ENCODE measurements at places on chromosomes 7 and 10.

DNA sequence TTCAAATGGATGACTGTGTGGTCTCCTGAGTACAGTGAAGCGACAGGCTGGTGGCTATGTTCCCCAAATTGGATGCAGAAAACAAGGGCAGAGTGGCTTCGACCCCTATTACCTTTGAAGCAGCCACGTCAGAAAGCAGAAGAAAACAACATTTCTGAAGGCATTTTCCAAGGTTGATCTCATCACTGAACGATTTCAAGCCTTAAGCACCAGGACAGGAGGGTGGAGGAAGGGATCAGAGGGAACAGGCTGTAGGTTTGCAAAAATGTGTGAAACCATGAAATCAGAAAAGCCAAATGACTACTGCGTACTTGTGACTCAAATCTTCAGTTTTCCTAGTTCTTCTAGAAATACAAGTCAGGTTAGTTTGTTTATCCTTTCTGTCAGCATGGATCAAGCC is 181.0 kb upstream of the TMEM106B start:
- no peak for DNase-seq

DNA sequence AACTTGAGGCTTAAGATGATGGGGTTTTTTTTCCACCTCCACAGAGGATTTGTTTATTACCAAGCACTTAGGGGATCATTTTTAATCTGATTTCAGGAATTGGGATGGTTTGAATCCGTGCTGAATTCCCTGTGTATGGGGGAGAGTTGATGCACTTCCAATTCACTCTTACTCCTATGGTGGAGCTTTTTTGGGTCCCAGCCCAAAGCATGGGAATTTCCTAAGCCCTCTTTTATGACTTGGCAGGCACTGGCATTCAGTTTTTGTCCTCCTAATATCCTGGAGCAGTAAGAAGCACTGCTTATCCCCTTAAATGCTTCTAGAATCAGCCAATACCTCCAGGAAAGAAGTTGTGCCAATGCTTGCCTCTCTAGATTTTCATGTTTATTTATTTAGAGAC is 78.7 kb downstream of the HYCC1 start:
- DNase-seq = no peak

DNA sequence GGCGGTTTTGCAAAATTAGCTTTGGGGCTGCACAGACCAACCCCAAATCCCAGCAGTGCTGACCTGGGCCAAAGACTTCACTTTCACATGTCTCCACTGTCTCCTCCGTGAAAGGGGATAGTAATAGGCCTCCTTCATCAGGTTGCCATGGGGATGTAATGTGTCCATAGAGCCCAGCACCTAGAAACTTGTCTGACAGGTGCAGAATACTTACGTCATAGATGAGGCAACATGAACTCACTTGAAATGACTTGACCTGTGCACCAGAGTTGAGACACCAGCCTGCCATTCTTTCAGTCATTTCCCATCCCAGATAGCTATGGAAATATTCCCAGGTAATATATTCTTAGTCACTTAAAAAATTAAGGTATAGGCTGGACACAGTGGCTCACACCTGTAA is 94.2 kb downstream of the INSYN2A start:
- no peak for DNase-seq

DNA sequence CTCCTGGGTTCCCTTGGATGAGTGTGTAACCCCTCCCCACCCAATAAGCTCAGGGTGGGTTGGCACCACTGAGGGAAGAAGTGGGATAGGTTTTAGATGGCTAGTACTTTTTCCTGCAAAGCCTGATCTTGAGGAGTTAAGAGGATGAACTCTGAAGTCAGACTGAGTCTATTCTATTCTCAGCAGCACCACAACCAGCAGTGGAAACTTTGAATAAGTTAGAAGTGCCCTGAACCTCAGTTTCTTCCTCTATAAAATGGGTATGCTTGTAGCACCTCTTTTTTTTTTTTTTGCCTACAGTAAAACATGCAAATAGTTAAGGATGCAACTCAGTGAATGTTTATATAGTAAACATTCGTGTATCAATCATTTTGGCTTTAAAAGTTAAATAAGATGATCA is 7.1 kb downstream of the NKX2-3 start:
- no peak for DNase-seq

DNA sequence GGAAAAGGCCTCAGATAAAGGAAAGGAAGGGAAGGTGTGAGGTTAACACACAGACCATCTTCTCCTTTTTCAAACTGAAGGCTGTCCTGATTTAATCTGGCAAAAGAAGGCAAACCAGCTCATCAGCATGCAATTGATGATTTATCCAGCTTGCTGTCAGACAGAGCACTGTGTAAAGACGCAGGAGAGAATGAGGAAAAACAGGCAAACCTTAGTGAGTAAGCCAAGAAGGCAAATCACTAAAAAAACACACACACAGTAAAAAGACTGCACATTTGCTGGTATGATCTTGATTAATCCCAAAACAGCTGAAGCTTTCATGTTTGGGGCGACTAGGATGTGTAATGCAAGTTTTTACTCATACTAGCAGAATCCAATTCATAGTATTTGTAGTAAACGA is 65.8 kb upstream of the SKAP2 start:
- no peak for DNase-seq

DNA sequence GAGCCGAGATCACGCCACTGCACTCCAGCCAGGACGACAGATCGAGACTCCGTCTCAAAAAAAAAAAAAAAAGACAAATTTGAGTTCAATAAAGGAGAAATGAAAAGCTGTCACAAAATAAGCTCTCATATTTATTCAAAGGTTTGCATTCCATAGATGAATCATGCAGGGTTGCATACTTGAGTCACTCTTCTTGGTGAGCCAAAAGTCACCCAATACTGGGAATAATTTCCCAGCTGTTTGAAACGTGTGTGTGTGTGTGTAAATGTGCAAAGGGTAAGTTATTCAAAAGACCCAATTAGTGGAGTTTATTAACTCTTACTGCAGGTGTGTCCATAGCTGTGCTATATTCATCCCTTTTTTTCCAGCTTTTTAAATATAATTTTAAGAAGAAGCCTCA is 297.7 kb downstream of the CCDC3 start:
- no peak for DNase-seq

GRCh38 chr10:103733045-103733419 is 122.3 kb downstream of the SH3PXD2A start:
- DNase-seq = no peak

DNA sequence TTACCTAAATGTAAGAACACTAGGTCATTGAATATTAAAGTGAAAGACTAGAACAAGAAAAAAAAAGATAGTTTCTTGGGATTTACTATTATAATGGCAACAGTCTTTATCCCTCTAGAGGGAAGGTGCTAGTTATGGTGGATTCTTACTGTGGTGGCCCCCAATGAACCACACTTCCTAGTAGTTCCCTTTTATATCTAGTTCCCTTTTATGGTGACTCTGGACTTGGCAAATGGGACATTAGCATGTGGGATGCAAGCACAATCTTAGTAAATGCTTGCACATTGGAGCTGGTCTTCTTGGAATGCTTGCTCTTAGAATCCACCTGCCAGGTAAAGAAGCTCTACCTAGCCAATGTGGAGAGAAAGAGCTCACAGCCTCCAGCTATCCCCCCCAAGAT is 430.2 kb downstream of the LRMDA start:
- DNase-seq = no peak

- peak; percentile 52 for DNase-seq
These were observed 798 bp downstream of the PPIF start for GRCh38 chr10:79347894-79348639.

- DNase-seq = no peak
These were observed 301.5 kb downstream of the ZEB1 start for GRCh38 chr10:31620226-31621151.

GRCh38 chr10:97095701-97096260 is 90.0 kb downstream of the SLIT1 start:
- DNase-seq = no peak

GRCh38 chr7:114659409-114660125 is 245.0 kb downstream of the FOXP2 start:
- no peak for DNase-seq

- no peak for DNase-seq
These were observed 2.0 kb downstream of the FXYD4 start for GRCh38 chr10:43373461-43373860.

GRCh38 chr10:69096045-69096444 is 8.1 kb downstream of the SRGN start:
- DNase-seq = no peak

- no peak for DNase-seq
These were observed 4.6 kb downstream of the STEAP2 start for GRCh38 chr7:90216080-90216674.
